ENCODE measurements at places on chromosomes 6 and 20.

DNA sequence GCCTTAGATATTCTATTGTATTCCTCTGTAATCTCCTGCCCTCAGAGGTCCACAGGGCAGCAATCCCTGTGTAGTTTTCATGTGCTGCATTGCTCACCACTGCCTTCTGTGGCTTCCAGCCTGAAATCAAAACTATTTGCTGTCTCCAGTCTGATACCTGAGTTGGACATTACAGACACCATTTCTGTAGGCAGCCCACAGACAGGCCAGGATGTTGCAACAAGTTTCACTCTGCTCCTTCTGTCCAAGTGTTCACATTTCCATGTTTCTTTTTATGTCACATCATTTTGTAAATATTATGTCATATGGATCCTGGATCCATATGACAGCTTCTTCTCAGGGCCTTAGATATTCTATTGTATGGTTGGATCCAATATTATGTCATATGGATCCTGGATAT lies 21.7 kb downstream of the ECI2 start:
- no peak for DNase-seq

GRCh38 chr6:106766201-106766600 lies 136.8 kb downstream of the QRSL1 start:
- DNase-seq: no peak

GRCh38 chr6:113011389-113011788 lies 664.3 kb downstream of the RFPL4B start:
- no peak for DNase-seq

GRCh38 chr6:33279971-33280511 lies 3.1 kb downstream of the B3GALT4 start:
- DNase-seq: no peak

- DNase-seq: no peak
These were observed 74.5 kb downstream of the PTPN1 start for GRCh38 chr20:50584687-50585086.

GRCh38 chr20:57698116-57698866 lies 11.5 kb downstream of the PMEPA1 start:
- no peak for DNase-seq

DNA sequence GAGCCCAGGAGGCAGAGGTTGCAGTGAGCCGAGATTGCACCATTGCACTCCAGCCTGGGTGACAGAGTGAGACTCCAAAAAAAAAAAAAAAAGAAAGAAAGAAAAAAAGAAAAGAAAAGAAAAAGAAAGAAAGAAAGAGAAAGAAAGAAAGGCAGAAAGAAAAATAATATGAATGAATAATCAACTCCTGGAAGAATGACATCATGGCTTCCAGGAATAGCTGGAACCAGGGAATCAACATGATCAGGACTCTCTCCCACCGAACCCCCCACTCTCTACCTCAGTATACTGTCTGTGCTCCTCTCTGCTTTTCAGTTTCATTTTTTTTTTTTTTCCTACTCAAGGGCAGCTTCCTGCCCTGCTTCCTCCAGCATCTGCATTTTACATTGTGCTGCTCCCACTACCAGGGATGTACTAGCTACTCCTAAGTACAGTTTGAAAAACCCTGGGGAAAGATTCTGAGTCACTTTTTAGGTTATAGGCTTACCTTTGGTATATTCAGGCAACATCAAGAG lies 19.7 kb upstream of the MTCL3 start:
- no peak for DNase-seq

GRCh38 chr6:48750861-48751260 lies 639.9 kb upstream of the PTCHD4 start:
- no peak for DNase-seq

GRCh38 chr6:55557146-55557545 lies 21.8 kb downstream of the HMGCLL1 start:
- no peak for DNase-seq

GRCh38 chr6:122803171-122803661 lies 14.2 kb downstream of the SMPDL3A start:
- no peak for DNase-seq

GRCh38 chr20:54353292-54353691 lies 122.1 kb upstream of the DOK5 start:
- no peak for DNase-seq

DNA sequence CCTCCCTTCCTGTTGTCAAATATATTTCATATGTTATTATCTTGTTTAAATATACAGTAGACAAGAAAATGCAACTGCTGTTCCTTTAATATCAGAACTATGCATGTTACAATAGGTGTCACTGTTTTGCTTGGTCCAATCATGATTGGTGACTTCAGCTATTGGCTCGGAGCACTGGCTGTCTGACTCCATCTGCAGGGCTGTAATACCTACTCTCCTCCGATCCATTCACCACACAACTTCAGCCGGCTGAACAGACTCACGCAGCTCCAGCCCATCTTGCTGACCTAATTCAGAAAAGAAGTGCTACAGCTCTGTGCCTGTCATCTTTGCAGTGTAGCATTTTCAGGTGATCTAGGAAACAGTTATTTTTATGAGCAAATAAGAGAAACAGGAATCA lies at the start of gene BTBD3:
Gene BTBD3, plus strand, starts transcription at position 231 of the 400 bp plus-strand sequence. CDS start 383 bp downstream, outside the sequence.
- no peak for DNase-seq

DNA sequence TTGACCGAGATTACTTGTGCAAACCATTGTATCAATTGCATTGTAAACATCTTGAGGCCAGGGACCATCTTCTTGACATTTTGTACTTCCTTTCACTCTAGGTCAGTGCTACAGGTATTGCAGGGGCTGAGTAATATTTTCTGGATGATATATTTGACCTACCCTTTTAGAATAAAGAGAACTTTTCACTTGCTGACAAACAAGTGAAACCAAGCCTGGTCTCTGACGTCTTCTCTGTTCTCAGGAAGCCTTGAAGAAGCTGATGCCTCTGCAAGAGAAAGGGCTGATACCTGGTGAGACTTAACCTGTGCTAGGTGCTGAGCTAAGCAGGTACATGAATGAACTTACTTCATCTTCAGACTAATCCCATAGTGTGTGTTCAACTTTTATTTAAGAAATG lies 60.5 kb upstream of the GGTLC1 start:
- DNase-seq: no peak

- no peak for DNase-seq
These were observed 37.9 kb upstream of the PRL start for GRCh38 chr6:22334778-22335177.

- DNase-seq: no peak
These were observed 54.2 kb downstream of the HFE start for GRCh38 chr6:26141378-26141904.

All from KG1 (cell line).